T-helper 1 cell (primary cell): ENCODE measurements at places on chromosomes 2 and 18.

- no peak for DNase-seq
These were observed 21.0 kb upstream of the SEMA4C start for GRCh38 chr2:96890726-96891385.

GRCh38 chr18:9803063-9803697 lies 82.6 kb upstream of the TXNDC2 start:
- DNase-seq: no peak

DNA sequence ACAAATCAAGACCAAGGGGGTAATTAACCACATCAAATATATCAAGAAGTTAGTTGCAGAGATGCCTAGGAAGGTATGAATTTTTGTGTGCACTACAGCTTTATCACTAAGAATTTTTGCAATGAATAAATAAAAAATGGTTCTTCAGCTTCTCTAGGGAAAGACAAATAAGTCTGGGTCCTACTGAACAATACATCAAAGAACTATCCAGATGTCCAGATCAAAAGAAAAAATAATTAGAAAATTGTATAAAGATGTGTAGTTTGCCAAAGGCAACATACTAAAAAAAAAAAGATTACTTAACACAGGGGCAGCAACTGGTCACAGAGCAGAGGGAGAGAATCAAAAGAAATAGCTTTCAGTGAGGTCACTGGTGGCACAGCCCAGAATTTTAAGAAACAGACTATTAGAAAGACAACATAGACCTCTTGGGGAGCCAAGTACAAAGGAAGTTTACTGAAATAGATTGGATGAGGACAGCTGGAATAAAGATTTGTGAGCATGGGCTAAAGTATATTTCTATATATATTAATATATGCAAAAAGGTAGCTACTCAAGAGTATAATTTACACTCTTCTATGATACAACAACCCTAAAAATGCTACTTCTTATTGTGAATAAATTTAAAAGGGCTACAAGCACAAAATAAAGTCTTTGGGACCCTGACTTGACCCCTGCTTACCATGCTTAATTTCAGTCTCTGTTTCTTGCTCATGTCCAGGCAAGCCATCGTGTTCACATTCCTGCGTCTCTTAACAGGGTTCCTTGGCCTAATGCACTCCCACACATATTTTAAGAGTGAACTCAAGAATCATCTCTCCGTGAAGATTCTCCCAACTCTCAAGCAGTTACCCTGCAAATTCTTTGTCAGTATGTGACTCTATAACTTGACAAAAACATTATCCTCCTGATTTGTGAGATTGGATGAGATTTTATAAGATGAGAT lies 99.0 kb upstream of the GRB14 start:
- no peak for DNase-seq

DNA sequence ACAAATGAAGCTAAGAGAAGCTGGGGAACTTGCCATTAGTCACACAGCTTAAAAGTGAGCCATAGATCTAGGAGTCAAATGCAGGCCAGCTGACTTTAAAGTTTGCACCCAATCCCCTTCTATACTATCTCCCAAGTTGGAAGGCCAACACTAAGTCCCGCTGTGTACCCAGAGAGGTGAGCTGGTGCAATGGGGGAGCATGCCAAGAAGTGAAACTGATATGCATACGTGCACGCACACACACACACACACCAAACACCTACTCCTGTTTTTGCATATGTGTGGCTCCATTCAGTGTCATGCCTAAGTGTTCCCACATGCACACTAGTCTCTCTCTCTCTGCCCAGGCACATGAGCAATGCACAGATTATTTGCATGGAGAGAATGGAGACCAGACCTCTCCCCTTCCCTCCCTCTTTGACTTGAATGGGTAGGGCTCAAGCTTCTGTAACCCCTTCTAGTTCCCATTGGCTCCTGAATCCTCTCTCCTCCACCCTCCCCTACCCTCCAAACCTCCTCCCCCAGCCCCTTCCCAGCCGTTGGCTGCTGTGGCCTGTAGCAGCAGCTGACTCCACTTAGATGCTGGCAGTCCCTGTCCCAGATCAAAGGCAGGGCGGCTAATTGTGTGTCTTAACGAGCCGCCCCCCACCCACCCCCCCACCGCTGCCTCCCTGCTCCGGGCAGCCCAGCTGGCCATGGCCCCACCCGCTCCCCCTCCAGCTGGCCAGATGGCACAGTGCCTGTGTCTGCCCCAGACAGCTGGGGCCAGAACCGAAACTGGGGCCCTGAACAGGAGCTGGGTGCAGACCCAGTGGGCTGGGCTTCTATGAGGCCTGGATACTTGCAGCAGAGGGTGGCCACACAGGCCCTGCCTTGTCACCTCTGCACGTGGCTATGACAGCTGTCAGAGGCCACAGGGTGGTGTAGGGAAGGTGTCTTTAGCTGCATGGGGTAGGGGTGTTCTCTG lies 5.6 kb downstream of the WNT10A start:
- no peak for DNase-seq
